ENCODE measurements at places on chromosomes 3 and 15.

DNA sequence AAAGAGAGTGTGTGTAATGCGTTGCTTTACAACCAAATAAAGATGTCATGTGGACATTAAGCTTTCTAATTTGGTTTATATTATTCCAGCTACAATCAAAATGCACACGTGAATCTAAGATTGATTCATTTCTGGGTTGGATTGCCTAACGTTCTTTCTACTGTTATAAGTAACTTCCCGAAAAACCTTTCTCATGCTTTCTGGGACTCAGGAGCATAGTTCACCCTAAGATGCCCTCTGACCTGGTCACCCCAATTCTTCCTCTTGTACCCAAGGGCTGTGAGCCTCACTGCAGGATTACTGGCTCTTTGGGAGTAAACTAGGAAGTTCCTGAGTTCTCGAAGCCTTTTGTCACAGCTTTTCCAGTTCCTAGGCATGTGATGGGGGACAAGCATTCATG lies 12.7 kb upstream of the LMCD1 start:
- no peaks in the 10 kb centered on the region for H3K27me3 ChIP-seq
- no peak overlapping the region for H3K4me3 ChIP-seq
- peaks cover 25% of the 10 kb centered on the region for H3K4me1 ChIP-seq
- no peaks in the 10 kb centered on the region for H3K36me3 ChIP-seq
- peak overlapping the region; percentile 49 for H3K27ac ChIP-seq
- DNase-seq: no peak

- H3K36me3 ChIP-seq: no peaks in the 10 kb centered on the region
- H3K4me1 ChIP-seq: peaks cover 65% of the 10 kb centered on the region
- H3K4me3 ChIP-seq: no peak overlapping the region
- DNase-seq: no peak
- no peaks in the 10 kb centered on the region for H3K27me3 ChIP-seq
These were observed 43.0 kb downstream of the VGLL4 start for GRCh38 chr3:11600501-11601282.

- H3K27ac ChIP-seq: no peak overlapping the region
- H3K4me3 ChIP-seq: no peak overlapping the region
- H3K36me3 ChIP-seq: no peaks in the 10 kb centered on the region
- H3K27me3 ChIP-seq: no peaks in the 10 kb centered on the region
- DNase-seq: no peak
- H3K4me1 ChIP-seq: no peaks in the 10 kb centered on the region
These were observed 39.6 kb upstream of the FAM98B start for GRCh38 chr15:38414357-38414756.

- no peak overlapping the region for H3K27ac ChIP-seq
- no peaks in the 10 kb centered on the region for H3K36me3 ChIP-seq
- no peak for DNase-seq
- H3K4me3 ChIP-seq: no peak overlapping the region
- H3K27me3 ChIP-seq: no peaks in the 10 kb centered on the region
These were observed 23.6 kb downstream of the HEG1 start for GRCh38 chr3:125032100-125032643.

DNA sequence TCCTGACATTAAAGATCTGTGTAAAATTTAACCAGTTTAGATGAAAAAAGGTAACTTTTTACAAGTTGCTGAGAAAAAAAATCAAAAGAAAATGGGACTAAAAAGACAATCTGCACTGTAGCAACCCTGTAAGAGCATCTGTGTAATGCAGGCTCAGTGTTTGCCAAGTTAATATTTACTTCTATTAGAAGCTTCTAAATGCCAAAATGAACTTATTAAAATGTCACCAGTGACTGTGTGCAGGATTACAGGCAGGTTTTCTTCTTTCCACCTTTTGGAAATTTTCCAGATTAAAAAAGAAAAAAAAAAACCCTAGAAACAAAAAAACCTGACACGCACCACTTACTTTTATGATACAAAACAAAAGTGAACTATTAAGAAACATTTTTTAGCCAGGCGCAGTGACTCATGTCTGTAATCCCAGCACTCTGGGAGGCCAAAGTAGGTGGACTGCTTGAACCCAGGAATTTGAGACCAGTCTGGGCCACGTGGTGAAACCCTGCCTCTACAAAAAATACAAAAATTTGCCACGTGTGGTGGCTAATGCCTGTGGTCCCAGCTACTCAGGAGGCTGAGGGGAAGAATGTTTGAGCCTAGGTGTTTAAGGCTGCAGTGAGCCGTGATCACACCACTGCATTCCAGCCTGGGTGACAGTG lies 87.2 kb downstream of the TJP1 start:
- no peaks in the 10 kb centered on the region for H3K4me1 ChIP-seq
- no peak overlapping the region for H3K27ac ChIP-seq
- no peaks in the 10 kb centered on the region for H3K27me3 ChIP-seq
- H3K4me3 ChIP-seq: no peak overlapping the region
- peaks cover 49% of the 10 kb centered on the region for H3K36me3 ChIP-seq

- H3K27ac ChIP-seq: peak overlapping the region; percentile 74
- peak overlapping the region; percentile 65 for H3K4me3 ChIP-seq
- H3K36me3 ChIP-seq: no peaks in the 10 kb centered on the region
These were observed 566 bp downstream of the ETV5 start for GRCh38 chr3:186108106-186108940.

DNA sequence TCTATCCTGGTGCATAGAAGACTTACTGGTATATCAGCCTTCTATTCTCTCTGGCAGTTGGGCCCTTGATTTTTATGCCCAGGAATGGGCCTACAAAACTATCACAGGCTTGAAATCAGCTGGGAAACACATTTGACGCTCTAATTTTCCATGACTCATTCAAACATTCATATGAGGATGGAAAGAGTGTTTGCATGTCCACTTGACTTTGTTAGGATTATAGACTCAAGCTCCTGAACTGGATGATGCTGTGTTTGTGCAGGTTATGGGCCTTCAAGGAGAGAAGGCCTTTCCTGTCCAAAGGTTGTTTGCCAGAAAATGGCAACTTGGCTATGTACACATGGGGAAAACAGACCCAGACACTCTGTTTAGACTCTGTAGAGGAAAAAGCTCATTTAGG lies 219.9 kb downstream of the GAP43 start:
- no peaks in the 10 kb centered on the region for H3K36me3 ChIP-seq
- no peak overlapping the region for H3K27ac ChIP-seq
- H3K4me1 ChIP-seq: no peaks in the 10 kb centered on the region
- H3K27me3 ChIP-seq: no peaks in the 10 kb centered on the region
- H3K4me3 ChIP-seq: no peak overlapping the region

DNA sequence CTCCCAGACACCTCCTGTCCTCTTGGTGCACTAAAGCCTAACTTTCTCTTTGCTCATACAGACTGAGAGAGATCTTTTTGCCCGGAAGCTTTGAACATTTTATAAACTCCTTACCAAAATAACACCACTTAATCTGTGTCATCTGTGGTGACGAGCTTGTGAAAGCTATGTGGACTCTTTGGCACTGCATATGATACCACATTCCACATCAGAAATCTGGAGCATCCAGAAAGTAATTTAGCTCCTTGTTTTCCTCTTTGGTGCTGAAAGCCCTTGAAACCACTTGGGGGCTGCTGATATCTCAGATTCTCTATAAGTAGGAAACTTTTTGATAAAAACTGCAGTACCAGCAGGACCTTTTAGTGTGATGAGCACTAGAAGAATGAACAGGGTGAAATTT lies 128.3 kb downstream of the ALCAM start:
- DNase-seq: no peak
- no peaks in the 10 kb centered on the region for H3K36me3 ChIP-seq
- H3K4me1 ChIP-seq: no peaks in the 10 kb centered on the region
- no peak overlapping the region for H3K4me3 ChIP-seq
- H3K27ac ChIP-seq: no peak overlapping the region
- H3K27me3 ChIP-seq: no peaks in the 10 kb centered on the region

- DNase-seq: no peak
- no peak overlapping the region for H3K4me3 ChIP-seq
- peaks cover 39% of the 10 kb centered on the region for H3K4me1 ChIP-seq
- no peaks in the 10 kb centered on the region for H3K27me3 ChIP-seq
- no peaks in the 10 kb centered on the region for H3K36me3 ChIP-seq
These were observed 6.9 kb downstream of the INAFM2 start for GRCh38 chr15:40330368-40330836.

GRCh38 chr3:101170062-101170771 lies 150.2 kb downstream of the IMPG2 start:
- H3K4me3 ChIP-seq: no peak overlapping the region
- peaks cover 10% of the 10 kb centered on the region for H3K4me1 ChIP-seq
- no peaks in the 10 kb centered on the region for H3K36me3 ChIP-seq
- no peak for DNase-seq

DNA sequence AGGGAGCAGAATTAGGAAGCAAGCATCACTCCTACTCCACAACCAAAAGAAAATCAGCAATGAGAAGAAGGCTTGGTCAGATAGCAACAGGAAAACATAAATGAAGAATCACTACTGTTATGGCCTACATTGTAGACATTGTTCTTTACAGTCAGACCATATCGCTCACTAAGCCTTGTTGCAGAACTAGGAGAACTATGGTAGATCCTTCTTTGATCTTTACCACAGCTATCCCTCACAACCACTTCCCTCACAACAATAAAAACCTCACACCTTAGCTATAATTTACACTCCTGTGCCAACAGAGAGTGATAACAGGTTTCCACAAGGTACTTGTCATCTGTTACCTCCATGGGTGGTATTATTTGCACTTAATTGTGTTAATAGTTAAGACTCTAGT lies 126.6 kb downstream of the WDR76 start:
- no peaks in the 10 kb centered on the region for H3K27me3 ChIP-seq
- H3K36me3 ChIP-seq: no peaks in the 10 kb centered on the region
- H3K4me1 ChIP-seq: no peaks in the 10 kb centered on the region
- no peak for DNase-seq
- H3K27ac ChIP-seq: no peak overlapping the region

DNA sequence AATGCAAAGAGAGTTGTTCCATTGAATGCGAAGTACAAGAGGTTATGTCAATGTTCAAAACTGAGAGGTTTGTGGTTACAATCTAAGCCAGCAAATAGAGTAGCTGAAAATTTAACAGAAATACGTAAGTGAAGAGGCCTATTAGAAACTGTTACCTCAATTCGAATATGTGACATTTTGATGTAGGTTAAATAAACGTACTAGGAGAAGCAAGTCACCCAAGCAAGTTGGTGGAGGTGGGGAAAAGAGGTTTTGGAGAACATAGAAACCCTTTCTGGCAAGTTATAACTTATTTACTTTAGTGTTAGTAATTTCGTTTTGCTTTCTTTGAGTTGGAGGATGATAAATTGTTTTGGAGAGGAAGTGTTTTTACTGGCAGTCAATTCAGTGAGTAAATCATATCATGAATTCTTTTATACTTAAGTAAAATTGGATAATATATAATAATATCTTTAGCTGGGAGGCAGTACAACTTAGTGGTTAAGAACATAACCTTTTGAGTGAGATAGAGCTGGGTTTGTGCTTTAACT lies 91.2 kb upstream of the NAALADL2 start:
- no peaks in the 10 kb centered on the region for H3K27me3 ChIP-seq
- no peak for DNase-seq
- H3K4me1 ChIP-seq: no peaks in the 10 kb centered on the region
- H3K36me3 ChIP-seq: no peaks in the 10 kb centered on the region
- H3K4me3 ChIP-seq: no peak overlapping the region
- H3K27ac ChIP-seq: no peak overlapping the region

GRCh38 chr3:142433110-142433509 lies 14.7 kb downstream of the XRN1 start:
- H3K27me3 ChIP-seq: no peaks in the 10 kb centered on the region
- H3K27ac ChIP-seq: no peak overlapping the region
- DNase-seq: no peak
- H3K4me3 ChIP-seq: no peak overlapping the region
- H3K4me1 ChIP-seq: peaks cover 7% of the 10 kb centered on the region

DNA sequence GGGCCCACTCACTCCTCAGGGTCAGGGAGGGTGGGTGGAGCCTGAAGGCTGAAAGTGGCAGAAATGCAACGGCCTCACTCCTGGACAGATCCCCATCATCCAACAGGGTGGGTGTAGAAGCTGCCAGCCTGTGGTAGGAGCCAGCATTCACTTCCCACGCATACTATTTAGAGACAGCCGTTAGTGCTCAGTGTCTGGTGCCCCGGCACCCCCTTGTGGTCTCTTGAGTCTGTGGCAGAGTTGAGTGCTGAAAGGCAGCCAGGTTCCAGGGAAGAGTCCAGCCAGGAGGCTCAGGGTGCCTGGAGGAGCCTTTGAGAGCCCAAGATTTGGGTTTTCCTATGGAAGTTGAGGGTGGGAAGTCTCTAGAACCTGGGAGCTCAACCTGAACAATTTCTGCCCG lies 2.1 kb upstream of the GNAT1 start:
- no peak overlapping the region for H3K4me3 ChIP-seq
- H3K27ac ChIP-seq: no peak overlapping the region
- H3K27me3 ChIP-seq: peaks cover 7% of the 10 kb centered on the region

- H3K4me3 ChIP-seq: no peak overlapping the region
- DNase-seq: no peak
- peaks cover 12% of the 10 kb centered on the region for H3K4me1 ChIP-seq
- H3K36me3 ChIP-seq: peaks cover 15% of the 10 kb centered on the region
- H3K27me3 ChIP-seq: no peaks in the 10 kb centered on the region
These were observed 2.4 kb upstream of the CXCR6 start for GRCh38 chr3:45940781-45941365.

DNA sequence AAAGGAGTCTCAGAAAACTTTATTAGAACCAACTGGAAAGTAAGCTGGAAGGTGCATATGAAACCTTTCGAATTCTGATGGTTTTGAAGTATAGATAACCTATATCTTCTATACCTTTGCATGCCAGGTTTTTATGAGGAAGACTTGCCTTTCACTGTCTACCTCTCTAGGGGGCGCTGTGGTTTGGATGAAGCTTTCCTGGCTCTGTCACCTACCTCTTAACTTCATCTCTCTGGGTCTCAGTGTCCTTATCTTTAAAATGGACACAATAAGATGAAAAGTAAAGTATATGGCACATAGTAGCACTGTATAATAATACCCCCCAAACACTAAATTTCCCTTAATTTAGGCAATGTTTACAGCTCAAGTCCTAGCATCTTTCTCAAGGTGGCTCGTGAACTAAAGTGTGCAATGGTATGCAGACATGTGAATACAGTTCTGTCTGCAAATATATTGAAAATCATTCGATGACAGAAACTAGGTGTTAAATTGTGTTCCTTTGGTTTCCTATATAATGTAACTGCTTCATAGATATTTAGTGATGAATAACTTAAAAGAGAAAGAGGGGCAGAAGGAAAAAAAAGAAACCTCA lies 314.3 kb downstream of the CHST2 start:
- no peaks in the 10 kb centered on the region for H3K27me3 ChIP-seq
- DNase-seq: no peak
- no peak overlapping the region for H3K4me3 ChIP-seq
- no peak overlapping the region for H3K27ac ChIP-seq
- H3K4me1 ChIP-seq: no peaks in the 10 kb centered on the region
- H3K36me3 ChIP-seq: no peaks in the 10 kb centered on the region

DNA sequence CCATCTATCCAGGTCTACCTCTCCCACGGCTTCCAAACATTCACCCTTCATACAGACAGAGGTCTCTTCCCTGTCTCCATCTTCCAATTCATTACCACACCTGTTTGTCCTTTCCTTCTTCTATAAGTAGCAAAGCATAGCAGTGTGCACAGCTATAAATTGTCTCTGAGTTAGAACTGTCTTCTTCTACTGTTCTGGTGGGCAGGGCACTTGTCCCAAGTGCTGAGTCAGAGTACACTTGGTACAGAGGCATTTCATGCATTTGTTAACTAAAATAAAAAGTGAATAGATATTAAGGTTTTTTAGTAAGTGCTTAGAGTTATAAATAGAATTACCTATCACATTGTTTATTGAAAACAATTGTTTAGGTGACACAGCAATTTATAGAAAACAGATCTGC lies 150.1 kb upstream of the CCDC54 start:
- no peak overlapping the region for H3K4me3 ChIP-seq
- no peaks in the 10 kb centered on the region for H3K36me3 ChIP-seq
- H3K27me3 ChIP-seq: no peaks in the 10 kb centered on the region
